ENCODE measurements at places on chromosomes 12 and 14.

DNA sequence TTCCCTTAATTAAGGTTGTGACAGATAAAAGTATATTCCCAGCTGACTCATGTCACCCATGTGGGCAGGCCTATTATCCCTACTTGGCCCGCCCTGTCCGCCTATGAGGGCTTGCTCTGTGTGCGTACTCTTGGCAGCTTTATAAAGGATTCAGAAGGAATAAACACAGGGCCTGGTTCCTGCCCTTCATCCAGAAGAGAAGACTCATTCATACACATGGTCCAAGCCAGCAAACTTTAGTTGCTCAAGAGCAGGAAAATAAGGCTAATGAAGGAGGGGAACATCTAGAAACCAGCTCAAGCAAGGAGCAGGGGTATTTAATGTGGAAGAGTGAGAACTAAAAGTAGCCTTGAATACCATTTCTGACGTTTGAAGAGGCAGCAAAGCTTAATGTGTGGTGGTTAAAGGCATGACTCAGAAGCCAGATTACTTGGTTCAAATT is 141.9 kb downstream of the CRADD start:
- peak; percentile 55 for DNase-seq

DNA sequence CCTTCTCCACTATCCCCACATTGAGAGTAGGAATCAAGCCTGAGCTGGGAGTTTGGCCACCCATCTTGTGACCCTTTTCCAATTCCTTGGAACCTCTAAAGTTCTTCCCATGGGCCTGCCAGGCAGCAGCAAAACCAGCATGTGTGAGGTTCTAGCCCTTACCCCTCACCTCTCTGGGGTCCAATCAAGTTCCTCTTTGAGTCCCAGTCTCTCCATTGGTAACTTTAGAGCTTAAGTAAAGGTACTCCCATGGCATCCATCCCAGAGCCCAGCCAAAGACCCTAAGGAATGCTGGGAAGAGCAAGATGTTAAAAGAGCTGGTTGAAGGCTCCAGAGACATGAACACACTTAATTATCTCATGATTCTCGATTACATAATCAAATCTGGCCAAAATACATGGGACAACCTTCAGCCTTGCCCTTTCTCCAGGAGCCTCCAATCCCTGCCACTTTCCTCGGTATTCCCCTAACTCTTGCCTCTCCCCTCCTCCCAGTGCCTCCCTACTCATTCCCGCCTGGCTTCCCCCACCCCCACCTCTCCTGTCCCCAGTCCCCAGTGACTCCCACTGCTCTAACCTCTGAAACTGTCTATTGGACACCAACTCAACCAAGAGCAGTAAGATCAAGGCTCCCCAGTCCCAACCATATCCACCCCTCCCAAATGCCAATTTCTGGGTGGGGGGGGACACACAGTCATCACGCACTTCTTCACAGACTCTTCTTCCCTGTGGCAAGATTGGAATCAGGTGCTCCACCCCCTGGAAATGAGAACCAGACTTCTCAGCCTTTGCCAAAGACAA is 4.8 kb upstream of the TNS2 start:
- DNase-seq = no peak

DNA sequence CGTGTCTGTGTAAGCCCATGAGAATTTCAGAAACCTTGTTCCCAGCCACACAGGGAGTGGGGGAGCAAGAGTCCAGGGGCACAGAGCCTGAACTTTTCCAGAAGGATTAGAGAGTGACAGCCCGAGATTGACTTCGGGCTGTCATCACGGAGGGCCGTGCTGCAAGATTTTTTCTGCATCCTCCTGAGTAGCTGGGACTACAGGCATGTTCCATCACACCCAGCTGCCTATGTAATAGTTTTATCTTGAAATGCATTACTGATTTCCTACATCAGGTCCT is 14.4 kb downstream of the EVL start:
- no peak for DNase-seq

GRCh38 chr14:100410056-100410565 is 87.0 kb downstream of the SLC25A47 start:
- no peak for DNase-seq

DNA sequence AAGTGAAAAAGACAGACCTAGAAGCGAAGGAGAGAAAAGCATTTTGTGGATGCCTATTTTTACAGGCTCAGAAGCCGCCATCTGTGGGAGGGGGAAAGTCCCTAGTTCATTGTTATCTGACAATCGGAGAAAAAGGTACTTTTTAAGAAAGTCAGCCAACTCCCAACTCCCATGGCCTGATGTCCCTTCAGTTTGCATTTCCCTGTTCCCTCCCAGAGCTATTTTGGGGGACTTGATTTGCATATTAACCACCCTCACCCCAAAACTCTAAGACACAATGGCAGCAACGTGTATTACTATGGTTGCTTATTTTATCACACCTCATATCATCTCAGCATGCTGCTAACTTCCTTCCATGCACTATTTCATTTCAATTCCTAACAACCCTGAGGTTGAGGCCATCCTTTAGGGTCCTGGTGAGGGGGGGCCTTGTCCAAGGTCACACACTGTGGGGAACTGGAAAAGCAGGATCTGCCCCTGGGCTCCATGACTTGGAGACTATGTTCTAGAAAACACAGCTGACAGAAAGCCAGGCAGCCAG is 18.7 kb downstream of the HVCN1 start:
- no peak for DNase-seq

DNA sequence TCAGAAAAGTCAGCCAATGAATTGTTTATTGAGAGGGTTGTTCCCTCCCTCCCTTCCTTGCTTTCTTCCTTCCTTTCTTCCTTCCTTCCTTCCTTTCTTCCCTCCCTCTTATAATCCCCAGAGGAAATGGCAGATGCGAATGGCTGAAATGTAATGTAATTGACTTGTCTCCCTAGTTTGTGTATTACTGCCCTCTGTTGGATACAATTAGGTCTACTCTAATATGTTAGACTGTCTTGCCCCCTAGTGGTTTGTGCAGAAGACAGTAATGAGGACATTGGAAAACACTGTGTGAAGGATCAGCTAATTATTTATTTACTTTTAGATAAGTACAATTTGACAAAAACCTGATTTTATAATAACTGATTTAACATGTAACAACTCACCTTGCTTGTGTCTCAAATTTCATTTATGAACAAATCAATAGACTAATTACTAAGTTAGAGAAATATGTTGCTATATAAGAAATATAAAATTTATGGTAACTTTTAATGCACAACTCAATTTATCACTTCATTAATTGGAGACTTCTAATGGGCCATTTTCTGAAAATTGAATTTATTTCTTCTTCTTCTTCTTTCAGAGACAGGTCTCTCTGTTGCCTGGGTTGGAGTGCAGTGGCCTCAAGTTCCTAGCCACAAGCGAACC is 229.8 kb upstream of the LRIG3 start:
- DNase-seq = peak; percentile 85

GRCh38 chr14:93709249-93709648 is 79.0 kb downstream of the PRIMA1 start:
- no peak for DNase-seq

DNA sequence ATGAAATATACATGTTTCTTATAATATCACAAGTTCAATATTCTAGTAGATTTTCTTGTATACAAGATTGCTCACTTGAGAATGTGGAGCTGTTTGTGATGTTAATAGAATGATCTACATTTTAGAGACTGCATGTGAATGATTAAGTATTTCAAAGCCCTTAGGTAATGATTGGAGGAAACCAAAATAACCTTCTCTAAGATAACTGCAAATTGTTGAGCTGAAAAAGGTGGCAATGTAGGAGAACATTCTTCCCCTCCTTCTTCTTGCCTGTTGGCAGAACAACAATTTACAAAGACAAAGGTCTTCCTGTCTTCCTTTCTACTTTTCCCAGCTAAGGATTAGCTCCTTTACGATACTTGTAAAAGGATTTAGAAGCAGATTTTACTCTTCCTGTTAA is 2.0 kb upstream of the CLEC6A start:
- no peak for DNase-seq

DNA sequence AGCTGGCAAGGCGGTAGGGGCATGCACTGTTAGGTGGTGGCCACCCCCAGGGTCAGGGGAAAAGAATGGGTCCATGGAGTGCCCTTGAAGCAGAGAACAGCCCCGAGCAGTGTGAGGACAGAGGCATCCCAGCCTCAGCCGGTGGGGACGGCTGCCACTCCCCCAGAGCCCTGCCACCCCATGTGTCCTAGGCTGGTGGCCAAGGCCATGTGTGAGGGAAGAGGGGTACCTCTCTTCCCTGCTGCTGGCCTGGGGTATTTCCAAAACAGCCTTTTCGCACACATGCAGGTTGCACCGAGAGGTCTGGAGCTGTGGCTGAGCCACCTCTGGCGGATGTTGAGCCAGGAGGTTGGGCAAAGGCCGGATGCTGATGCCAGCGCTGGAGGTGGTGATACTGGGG is 19.9 kb downstream of the RFLNA start:
- no peak for DNase-seq

GRCh38 chr12:109580272-109580671 is 6.7 kb downstream of the MVK start:
- no peak for DNase-seq

GRCh38 chr12:89439941-89440340 is 84.7 kb downstream of the GALNT4 start:
- peak; percentile 55 for DNase-seq

DNA sequence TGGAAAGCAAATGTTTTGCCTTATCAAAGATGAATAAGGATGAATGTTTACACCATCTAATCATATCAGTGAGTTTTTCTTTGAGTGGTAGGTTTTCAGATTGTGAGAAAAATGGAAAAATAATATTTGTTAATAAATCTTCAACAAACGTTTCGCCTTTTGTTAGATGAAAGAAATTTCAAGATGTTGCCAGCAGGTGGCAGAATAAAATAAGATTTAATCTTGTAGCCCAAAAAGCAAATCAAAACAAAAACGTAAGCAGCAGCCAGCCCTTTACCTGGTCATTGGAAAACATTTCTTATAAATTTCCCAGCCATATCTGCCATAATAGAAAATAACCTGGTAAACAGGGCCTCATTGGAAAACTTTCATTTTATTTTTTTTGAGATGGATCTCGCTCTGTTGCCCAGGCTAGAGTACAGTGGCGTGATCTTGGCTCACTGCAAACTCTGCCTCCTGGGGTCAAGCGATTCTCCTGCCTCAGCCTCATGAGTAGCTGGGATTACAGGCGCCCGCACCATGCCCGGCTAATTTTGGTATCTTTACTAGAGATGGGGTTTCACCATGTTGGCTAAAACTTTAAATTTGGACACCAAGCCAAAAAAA is 15.4 kb upstream of the TMEM120B start:
- DNase-seq = peak; percentile 51

GRCh38 chr12:57131896-57132744 is 3.8 kb downstream of the LRP1 start:
- no peak for DNase-seq

DNA sequence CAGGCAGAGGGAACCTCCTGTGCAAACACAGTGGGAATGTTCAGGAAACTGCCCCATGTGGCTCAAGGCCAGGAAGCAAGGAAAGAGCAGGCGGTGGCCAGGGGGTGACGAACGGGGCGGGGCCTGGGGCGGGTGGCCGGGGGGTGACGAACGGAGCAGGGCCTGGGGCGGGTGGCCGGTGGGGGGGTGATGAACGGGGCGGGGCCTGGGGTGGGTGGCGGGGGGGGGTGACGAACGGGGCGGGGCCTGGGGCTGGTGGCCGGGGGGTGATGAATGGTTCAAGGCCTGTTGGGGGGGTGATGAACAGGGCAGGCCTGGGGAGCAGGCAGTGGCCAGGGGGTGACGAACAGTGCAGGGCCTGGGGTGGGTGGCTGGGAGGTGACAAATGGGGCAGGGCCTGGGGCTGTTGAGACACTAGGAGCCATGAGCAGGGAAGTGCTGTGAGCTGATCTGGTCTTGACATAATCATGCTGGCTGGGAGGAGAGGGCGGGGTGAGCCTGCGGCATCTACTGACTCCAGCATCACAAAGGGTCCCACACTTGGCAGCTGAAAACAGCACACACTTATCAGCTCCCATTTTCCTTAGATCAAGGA is 62.7 kb upstream of the FBRSL1 start:
- no peak for DNase-seq

GRCh38 chr12:9340422-9341259 is 132.4 kb upstream of the PZP start:
- peak; percentile 63 for DNase-seq

- DNase-seq = no peak
These were observed 20.5 kb upstream of the TESC start for GRCh38 chr12:117119592-117120198.

DNA sequence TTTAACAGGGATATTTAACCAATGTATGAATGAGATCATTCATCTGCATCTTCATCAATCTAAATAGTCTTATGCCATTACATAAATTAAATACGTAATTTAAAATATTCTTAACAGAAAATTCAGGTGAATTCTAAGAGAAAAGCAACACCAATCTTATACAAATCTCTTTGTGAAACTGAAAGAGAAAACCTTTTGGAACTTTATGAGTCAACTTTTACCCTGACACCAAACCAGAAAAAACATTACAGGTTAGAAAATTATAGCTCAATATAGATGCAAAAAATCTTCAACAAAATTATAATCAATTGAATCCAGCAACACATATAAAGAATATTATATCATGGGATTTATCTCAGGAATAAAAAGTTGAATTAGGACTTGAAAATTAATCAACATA is 3.4 kb downstream of the GLIPR1L1 start:
- DNase-seq = no peak

GRCh38 chr12:75705749-75706711 is 194.6 kb upstream of the KRR1 start:
- peak; percentile 69 for DNase-seq

DNA sequence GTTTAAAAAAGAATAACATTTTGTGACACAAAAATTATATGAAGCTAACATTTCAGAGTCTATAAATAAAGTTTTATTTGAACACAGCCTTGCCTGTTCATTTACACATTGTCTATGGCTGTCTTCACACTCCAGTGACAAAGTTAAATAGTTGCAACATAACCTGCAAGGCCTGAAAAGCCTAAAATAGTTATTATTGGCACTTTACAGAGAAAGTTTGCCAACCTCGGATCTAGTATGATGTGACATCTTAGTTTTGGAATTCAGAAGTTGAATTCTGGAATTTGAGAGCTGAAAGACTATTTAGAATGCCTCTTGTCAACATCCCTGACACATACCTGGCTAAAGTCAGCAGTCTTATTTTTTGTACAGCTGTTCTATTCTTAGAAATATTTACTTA is 68.3 kb downstream of the DYRK2 start:
- peak; percentile 27 for DNase-seq

Measured in HFFc6 (cell line).